ENCODE measurements at places on chromosomes 1 and 21.

- no peak for DNase-seq
Observed at GRCh38 chr1:214638459-214638807, 35.4 kb downstream of the CENPF start.

DNA sequence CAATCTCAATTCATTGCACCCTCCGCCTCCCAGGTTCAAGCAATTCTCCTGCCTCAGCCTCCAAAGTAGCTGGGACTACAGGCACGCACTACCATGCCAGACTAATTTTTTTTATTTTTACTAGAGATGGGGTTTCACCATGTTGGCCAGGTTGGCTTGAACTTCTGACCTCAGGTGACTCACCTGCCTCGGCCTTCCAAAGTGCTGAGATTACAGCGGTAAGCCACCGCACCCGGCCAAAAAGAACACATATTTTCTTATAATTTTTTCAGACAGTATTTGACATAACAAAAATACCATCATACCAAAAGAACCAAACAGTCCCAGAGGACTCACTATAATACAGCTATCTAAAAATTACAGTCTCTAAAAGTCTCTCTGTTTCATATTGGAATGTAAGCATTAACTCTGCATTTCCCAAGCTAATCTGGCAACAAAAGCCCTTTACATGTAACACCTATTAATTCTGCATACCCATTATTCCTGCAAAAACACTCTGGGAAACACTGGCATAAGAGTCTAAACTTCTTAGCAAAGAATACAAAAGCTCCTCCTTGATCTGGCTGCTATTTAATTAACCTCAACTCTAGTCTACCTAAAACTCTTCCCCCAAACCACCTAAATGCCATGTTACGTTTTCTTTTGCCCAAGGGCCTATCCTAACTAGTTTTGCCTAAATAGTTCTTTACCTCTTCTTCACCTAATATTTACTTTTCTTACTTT is 26.9 kb downstream of the WDR26 start:
- DNase-seq: no peak

DNA sequence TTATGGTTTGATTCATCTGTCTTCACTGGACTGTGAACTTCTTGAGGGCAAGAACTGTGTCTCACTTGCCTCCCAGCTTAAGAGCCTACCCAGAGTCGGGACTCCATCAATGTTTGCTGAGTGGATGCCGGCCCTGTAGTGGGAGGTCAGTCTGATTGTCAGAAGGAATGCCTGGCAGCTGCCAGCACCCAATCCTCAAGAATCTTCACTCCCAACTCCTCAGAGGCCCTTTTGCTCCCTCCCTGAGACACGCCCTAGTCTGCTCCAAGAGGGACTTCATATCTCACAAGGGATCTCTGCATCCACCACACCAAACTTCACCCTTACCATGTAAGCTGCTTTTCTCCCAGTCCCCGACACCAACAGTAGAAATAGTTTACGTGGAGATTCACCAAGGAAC is 15.2 kb upstream of the KDM4A start:
- DNase-seq: no peak

DNA sequence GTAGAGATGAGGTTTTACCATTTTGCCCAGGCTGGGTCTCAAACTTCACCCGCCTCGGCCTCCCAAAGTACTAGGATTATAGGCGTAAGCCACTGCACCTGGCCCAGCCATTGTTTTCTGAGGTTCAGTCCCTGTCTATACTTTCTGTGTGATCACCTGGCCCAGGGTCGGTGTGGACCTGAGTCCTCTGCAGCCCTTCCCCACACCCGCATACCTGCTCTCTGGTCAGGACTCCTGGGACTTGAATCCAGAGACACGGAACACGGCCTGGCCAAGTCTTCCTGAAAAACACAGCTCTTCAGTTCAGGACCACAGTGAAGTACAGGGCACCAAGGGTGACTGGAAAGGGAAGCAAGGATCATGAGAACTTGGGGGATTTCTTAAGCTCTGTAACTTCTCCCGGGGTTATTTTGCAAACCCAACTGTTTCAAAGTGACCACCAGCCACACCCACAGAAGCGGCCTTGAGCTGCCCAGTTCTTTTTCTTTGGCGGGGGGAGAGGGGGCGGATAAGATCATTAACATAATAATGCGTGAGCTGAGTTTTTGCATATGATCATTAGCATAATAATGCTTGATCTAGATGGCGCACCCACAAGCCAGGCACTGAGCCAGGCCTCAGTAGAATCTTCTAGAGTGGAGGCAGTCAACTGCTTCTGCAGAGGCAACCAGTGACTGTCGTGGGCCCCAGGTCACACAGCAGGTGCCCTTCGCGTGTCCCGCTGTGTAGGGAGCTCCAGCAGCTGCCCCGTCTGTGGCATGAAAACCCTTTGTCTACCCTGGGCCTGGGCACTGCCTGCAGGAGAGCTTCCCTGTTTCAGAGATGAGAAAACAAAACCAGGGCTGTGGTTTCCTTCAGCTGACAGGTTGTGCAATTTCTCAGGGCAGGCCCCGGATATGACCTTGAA is 1.7 kb upstream of the NADK start:
- no peak for DNase-seq

DNA sequence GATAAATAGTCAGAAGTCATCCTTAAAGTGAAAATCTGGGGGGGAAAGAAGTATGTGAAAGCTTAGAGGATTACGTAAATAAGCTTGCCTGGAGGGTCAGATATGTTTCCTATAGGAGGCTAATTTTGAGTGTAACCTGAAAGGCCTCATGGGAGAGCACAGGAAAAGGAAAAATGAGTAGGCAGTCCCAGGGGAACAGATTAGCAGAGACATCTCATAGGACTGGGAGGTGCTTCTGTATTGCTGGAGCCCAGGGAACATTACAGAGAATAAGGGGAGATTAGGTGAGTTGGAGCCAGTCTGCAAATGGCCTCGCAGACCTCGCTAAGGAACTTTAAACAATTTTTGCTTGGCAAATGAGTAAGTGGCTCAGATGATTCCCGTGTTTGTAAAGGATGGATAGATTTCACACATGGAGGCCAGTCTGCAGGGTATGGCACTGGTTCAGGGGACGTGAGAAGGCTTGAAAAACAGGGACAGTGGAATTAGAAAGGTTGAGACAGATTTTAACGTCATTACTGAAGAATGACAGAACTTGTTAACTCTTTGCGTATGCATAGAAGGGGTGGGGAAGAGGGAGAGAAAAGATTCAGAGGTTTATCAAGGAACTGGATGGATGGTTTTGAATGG is 149.1 kb downstream of the GREM2 start:
- DNase-seq: no peak

GRCh38 chr1:38047603-38048141 is 1.1 kb upstream of the POU3F1 start:
- DNase-seq: no peak

All from stimulated activated CD4-positive, alpha-beta T cell treated with anti-CD3 and anti-CD28 coated beads, Interleukin-15, amount 100 ng/mL, for 1 hour (primary cell).